SJSA1 (cell line): ENCODE measurements at places on chromosomes 2 and 18. TPM values are rescaled to one million over a fixed set of nuclear protein-coding genes. Genes with fewer than 3 reads are reported as not detected.

The ACVR1C gene
- total RNA-seq, result not detected in 2 replicates

The NDC80 gene
- total RNA-seq, result 69.6 and 75.8 TPM in 2 replicates

The GYPC gene
- total RNA-seq, result not detected in 2 replicates

The TSPYL6 gene
- not detected in 2 replicates for total RNA-seq

The ESCO1 gene
- 14.8 and 15.3 TPM in 2 replicates for total RNA-seq
